ENCODE measurements at places on chromosomes 6 and 20. TPM values are rescaled to one million over a fixed set of nuclear protein-coding genes. Genes with fewer than 3 reads are reported as not detected.

Gene FNDC1
- total RNA-seq: 6.6 TPM

Gene SRSF12
- 0.51 TPM for total RNA-seq

Gene UBE3D
- 4.3 TPM for total RNA-seq

Gene SAMD3
- total RNA-seq: 0.90 TPM

Gene MYCT1
- 6.2 TPM for total RNA-seq

- DNase-seq: no peak
Observed at GRCh38 chr20:54063992-54064676, 6.3 kb downstream of the BCAS1 start.

DNA sequence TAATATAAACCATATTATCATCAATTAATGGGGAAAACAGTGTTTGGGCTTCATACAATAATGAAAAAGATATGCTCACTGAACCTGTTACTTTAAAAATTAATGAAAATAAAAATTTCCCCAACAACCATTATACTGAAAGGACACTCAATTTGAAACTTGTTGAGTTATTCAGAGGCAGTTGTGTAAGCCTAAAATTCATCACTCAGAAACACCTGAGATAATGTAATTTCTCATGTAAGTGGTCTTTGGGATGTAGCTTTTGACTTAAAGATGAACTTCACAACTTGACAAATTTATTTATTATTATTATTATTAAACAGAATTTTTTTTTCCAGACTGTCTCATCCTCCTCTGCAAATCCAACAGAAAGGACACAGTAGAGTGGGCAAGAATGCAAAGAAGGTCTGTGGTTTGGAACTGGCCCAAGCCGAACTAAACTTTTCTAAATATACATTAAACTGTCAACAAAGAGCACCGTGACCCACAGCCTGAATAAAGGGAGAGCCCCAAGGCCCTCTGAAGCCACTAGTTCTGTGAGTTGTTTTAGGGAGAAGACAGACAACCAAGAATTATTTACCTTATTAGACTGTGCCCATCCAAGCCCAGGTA is 32.2 kb upstream of the HEY2 start:
- DNase-seq: no peak

GRCh38 chr6:30295837-30296236 is 30.9 kb upstream of the TRIM39 start:
- DNase-seq: no peak

- DNase-seq: no peak
Observed at GRCh38 chr20:52312132-52312729, 120.7 kb upstream of the ZFP64 start.

- DNase-seq: no peak
Observed at GRCh38 chr20:10843146-10843711, 169.4 kb upstream of the JAG1 start.

DNA sequence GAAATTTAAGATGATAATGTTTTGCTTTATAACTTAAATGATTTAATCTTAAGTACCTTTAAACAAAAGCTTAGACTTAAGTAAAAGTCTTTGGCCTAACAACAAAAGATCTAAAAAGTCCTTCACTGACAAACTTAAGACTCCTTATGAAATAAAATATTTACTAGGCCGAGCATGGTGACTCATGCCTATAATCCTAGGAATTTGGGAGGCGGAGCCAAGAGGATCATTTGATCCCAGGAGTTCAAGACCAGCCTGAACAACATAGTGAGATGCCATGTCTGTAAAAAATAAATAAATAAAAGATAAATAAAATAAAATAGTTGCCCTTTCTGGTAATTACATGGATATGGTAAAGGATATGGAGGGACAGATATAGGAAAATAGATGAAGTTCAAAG is 12.4 kb downstream of the KATNA1 start:
- no peak for DNase-seq

- peak; percentile 36 for DNase-seq
Observed at GRCh38 chr6:14453712-14454472, 336.3 kb downstream of the CD83 start.

DNA sequence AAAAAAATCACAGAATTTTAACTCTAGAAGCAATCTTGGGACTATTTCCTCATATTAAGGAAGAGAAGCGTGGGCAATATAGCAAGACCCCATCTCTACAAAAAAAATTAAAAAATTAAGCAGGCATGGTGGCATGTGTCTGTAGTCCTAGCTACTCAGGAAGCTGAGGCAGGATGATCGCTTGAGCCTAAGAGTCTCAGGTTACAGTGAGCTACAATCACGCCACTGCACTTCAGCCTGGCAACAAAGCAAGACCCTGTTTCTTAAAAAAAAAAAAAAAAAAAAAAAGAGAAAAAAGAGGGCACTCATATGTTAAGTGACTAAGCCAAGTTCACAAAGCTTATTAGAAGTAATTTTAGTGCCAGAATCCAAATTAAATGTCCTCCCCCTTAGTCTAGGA is 100.8 kb downstream of the SESN1 start:
- no peak for DNase-seq

Data from mucosa of descending colon (tissue), 3 donors.